ENCODE measurements at places on chromosomes 16 and 17. TPM values are rescaled to one million over a fixed set of nuclear protein-coding genes. Genes with fewer than 3 reads are reported as not detected.

TSPAN10 gene
- not detected for total RNA-seq

DNA sequence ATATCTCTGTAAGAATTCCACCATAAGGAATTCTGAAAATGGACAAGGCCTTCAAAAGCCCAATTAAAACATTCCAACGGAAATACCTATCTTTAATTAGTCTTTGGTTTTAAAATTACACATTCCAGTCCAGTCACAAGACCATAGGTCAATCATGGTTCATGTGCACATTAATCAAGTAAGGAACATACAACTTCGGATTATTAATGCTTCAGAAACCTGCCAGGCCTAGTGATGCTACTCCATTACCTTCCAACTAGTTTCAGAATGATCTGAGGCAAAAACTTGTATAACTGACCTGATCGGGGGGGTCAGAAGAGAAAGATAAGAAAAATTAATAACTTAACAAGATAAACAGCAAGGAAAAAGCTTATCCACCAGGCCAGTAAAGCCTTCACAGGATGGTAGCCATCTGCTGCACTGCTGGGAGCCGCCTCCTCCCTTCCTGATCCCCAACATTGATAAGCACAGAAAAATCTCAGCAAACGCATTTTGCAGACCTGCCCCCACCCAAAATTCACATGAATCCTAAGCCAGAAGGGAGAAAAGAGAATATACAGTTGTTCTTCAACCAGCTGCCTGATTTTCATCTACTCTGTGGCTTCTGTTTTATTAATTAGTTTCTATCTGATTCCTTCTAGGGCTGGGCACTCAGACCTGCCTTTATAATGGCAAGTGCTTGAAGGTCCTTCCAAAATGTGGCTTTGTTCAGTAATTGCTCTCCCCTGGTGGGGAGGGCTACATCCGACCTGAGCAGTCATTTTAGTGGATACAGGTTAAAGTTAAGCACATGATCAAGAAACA is 6.0 kb downstream of the SDR42E1 start:
- no peak for DNase-seq
- no peaks in the 10 kb centered on the region for H3K4me1 ChIP-seq
- no peaks in the 10 kb centered on the region for H3K36me3 ChIP-seq
- no peak overlapping the region for H3K27ac ChIP-seq
- H3K27me3 ChIP-seq, result no peaks in the 10 kb centered on the region

DNA sequence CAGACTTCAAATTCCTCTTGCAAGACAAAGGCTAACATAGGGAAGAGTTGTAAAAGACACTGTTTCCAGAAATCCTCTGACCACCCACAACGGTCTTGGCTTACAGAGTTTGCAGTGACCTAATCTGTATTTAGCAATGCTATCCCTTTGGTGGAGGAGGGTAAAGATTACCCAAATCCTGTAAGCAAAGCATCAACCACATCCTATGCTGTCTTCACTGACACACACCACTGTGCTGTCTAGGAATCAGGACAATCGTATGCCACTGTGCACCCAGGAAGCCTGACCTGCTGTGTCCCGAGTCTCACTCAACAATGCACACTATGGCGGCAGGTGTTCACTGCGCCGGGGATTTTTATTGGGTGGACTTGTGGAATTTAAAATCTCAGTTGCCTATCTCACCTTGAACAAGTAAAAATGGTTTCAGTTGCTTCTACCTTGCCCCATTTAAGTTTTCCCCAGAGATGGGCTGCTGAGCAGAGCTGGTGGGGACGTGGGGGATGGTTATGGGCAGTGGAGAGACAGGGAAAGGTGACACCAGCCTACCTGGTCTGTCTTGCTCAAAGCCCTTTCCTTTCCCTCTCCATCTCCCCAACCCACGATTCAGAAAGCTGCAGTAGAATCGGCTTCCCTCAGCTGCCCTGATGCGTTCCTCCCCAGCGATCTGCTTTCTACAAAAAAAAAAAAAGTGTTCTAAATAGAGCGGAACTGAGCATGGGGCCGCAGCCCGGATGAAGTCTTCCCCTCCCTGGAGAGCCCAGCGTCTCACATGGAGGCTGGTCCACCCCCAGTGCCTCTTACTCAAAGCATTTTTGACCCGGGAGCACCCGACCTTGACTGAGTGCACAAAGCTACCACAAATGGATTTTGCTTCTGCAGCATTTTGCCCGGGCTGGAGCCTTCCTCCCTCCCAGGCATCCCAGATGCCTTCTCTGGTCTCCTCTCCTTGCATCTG is 271.5 kb downstream of the SOX9 start:
- no peaks in the 10 kb centered on the region for H3K27me3 ChIP-seq
- DNase-seq, result no peak

DNA sequence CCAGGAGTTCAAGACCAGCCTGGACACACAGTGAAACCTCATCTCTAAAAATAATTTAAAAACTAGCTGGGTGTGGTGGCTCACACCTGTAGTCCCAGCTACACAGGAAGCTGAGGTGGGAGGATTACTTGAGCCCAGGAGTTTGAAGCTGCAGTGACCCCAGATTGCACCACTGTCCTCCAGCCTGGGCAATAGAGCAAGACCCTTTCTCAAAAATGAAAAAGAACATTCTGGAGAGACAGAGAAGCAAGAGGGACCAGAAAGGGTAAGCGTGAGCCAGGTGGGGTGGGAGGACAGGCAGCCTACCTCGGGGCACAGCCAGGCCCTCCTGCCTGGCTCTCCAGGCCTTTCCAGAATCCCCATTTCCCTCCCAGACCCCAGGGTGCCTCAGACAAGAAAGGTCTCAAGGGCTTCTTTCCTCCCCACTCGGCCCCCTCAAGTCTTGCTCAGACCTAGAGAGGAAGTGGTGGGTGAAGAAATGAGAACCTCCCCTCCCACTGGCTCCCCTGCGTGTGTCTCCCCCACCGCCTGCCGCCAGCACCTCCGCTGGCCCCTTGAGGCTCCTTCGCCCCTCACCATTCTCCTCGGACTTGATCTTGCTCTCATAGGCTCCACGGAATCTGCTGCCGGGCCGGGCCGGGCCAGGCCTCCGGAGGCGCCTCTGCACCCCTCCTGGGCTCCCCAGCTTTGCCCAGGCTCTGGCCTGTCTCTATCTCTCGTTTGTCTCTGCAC is 503 bp downstream of the C16orf54 start:
- H3K4me1 ChIP-seq, result no peaks in the 10 kb centered on the region
- DNase-seq, result no peak
- no peaks in the 10 kb centered on the region for H3K36me3 ChIP-seq
- H3K27ac ChIP-seq, result no peak overlapping the region

- H3K27me3 ChIP-seq, result no peaks in the 10 kb centered on the region
- H3K4me1 ChIP-seq, result no peaks in the 10 kb centered on the region
- no peak overlapping the region for H3K4me3 ChIP-seq
- no peak overlapping the region for H3K27ac ChIP-seq
Observed at GRCh38 chr17:14621826-14622614, 321.1 kb downstream of the HS3ST3B1 start.

DNA sequence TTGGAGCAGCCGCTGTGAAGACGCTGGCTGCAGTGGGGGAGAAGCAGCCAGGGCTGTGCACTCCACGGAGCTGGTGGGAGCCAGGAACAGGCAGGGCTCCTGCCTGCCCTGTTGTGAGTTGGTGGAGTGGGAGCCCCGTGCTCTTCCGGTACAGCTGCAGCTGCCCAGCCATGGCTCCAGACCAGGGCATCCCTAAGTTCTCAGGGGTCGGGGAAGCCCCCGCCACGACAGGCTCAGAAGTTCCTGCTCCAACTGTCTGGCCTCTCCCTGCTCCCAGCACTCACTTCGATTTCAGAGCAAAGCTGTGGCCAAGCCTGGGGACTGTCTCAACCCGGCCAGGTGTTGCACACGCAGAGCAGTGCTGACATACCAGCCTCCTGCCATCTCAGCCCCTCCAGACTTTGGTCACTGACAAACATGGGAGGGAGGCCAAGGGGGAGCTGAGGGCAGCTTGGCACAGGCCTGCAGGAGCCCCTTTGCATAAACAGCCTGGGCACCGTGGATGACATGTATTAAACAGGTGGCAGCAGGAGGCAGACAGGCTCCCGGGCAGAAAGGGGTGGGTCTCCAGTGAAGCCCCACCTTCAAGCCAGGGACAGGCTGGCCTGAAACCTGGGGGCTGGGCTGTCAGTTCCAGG is 13.9 kb upstream of the KDM8 start:
- H3K36me3 ChIP-seq, result no peaks in the 10 kb centered on the region
- DNase-seq, result no peak
- H3K27me3 ChIP-seq, result peaks cover 4% of the 10 kb centered on the region
- no peaks in the 10 kb centered on the region for H3K4me1 ChIP-seq

- H3K4me1 ChIP-seq, result peaks cover 7% of the 10 kb centered on the region
- peaks cover 4% of the 10 kb centered on the region for H3K36me3 ChIP-seq
- DNase-seq, result no peak
- no peak overlapping the region for H3K27ac ChIP-seq
- H3K27me3 ChIP-seq, result no peaks in the 10 kb centered on the region
Observed at GRCh38 chr17:75909812-75910274, 5.2 kb upstream of the MRPL38 start.

DNA sequence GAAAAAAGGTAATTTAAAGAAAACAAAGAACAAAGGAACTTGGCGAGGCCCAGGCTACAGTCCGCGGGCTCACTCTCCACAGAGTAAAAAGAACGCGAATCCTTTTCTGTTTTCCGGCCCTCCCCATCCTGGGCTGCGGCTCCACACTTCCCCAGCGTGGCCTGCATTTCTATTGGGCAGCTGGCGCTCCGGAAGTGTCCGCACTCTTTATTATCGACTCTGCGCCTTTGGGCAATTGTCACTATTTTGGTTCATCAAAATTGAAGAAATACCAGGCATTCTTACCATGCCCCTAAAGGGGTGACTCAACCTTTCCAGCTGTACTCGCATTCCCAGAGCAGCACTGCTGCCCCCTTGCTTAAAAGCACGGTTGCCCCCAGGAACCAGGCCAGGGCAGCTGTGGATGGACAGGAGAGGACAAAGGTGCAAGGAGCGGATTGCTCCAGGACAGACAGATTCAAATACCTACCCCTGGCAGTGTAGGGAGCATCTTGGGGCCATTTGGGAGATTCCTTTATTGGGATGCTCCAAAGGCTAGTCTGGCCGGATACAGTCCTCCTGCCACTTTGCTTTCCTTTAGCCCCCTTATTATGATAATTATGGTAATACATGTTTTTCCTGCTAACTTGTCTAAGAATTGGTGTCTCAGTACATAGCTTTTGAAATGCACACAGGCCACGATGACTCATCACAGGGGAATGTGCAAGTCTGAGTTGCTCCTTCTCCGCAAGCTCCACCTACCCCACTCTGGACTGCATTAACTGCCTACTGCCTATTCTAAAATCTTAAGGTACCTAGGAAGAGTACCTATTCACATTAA is 985 bp upstream of the SLFN12 start:
- H3K4me3 ChIP-seq, result peak overlapping the region; percentile 63
- peak overlapping the region; percentile 85 for H3K27ac ChIP-seq
- no peak for DNase-seq
- H3K4me1 ChIP-seq, result peaks cover 23% of the 10 kb centered on the region
- no peaks in the 10 kb centered on the region for H3K27me3 ChIP-seq

DNA sequence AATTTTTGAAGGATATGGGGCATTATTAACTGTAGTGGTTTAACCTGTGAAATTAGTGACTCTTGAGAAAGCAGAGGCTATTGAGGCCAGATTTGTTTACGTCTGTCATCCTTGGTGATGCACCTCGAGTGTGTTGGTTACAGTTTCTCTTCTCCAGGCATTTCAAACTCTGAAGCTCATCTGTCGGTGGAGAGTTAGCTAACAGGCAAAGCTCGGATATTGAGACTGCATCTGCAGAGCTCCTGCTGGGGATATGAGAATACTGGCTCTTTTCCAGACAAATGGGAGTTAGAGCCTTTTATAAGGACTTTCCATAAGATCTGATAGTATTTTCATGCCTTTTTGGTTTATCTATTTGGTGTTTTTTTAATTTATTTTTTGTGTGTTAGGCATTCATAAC is 6.7 kb downstream of the CLEC16A start:
- no peak overlapping the region for H3K4me3 ChIP-seq
- H3K36me3 ChIP-seq, result no peaks in the 10 kb centered on the region
- no peaks in the 10 kb centered on the region for H3K27me3 ChIP-seq
- H3K4me1 ChIP-seq, result peaks cover 30% of the 10 kb centered on the region
- H3K27ac ChIP-seq, result no peak overlapping the region
- DNase-seq, result no peak

GRCh38 chr17:59842901-59843652 is 49.7 kb downstream of the TUBD1 start:
- H3K27me3 ChIP-seq, result no peaks in the 10 kb centered on the region
- peak overlapping the region; percentile 95 for H3K27ac ChIP-seq
- no peak for DNase-seq
- H3K4me1 ChIP-seq, result peaks cover 73% of the 10 kb centered on the region
- H3K36me3 ChIP-seq, result peaks cover 28% of the 10 kb centered on the region

DNA sequence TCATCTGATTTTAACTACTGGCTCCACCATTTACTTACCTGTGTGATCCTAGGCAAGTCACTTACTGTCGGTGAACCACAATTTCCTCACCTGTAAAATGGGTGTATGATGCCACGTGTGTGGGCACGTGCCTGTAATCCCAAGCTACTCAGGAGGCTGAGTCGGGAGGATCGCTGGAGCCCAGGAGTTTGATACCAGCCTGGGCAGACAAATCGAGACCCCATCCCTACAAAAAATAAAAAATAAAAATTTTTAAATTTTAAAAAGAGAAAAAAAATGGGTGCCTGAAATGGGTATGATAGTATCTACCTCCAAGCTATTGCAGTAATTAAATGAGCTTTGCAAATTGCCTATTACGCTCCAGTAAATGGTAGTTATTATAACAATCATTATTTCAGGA is 225.3 kb downstream of the CCDC182 start:
- no peaks in the 10 kb centered on the region for H3K27me3 ChIP-seq
- no peaks in the 10 kb centered on the region for H3K36me3 ChIP-seq
- H3K4me3 ChIP-seq, result no peak overlapping the region
- no peak overlapping the region for H3K27ac ChIP-seq
- peaks cover 44% of the 10 kb centered on the region for H3K4me1 ChIP-seq
- DNase-seq, result no peak

- no peak for DNase-seq
- no peak overlapping the region for H3K27ac ChIP-seq
- no peaks in the 10 kb centered on the region for H3K4me1 ChIP-seq
- H3K36me3 ChIP-seq, result peaks cover 53% of the 10 kb centered on the region
- no peak overlapping the region for H3K4me3 ChIP-seq
Observed at GRCh38 chr17:63579633-63580032, 21.1 kb upstream of the TACO1 start.
